ENCODE measurements at places on chromosomes 3 and 15.

DNA sequence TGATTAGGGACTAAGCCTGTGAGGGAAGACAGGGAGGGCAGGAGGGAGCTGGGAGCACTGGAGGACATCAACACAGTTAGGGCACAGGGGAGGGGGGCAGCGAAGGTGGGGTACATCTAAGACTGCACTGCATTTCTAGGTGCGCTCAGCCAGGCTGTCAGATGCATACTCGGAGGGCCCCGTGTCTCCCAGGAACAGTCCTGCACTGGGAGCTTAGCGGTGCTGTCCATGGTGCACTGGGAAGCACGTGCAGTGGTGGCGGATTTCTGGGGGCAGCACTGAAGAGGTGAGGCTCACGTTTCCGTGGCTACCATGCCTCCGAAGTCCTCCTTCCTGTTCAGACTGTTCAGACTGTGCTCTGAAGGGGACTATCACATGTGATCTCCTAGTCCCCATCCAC, 54.4 kb downstream of the ROPN1B start:
- no peak for DNase-seq

DNA sequence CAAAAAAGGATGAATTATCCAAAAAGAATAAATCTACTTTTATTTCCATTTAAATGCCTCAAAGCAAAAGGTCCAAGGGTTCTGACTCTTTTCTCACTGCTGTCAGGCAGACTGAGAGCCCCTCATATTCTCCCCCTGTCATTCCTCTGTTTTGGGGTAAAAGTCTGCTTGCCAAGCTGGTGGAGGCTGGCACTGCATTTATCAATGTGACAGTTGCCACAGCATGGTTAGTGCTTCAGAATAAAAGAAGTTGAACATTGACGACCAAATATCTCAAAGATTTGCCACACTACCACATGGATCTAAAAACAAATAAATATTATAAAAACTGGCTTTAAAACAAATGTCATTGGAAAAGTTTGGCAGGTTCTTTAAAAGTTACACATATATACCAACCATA, 89.2 kb upstream of the SNRK start:
- DNase-seq, result no peak

- DNase-seq, result no peak
Measured at GRCh38 chr15:68368731-68369435, 63.1 kb downstream of the ITGA11 start.

GRCh38 chr3:192917028-192917403, 640 bp downstream of the MB21D2 start:
- DNase-seq, result peak; percentile 77

- no peak for DNase-seq
Measured at GRCh38 chr3:14980689-14981088, 33.3 kb downstream of the NR2C2 start.

GRCh38 chr15:100849021-100849854, 30.4 kb upstream of the ALDH1A3 start:
- DNase-seq, result peak; percentile 75

- no peak for DNase-seq
Measured at GRCh38 chr3:58679446-58679845, 12.9 kb upstream of the FAM3D start.

DNA sequence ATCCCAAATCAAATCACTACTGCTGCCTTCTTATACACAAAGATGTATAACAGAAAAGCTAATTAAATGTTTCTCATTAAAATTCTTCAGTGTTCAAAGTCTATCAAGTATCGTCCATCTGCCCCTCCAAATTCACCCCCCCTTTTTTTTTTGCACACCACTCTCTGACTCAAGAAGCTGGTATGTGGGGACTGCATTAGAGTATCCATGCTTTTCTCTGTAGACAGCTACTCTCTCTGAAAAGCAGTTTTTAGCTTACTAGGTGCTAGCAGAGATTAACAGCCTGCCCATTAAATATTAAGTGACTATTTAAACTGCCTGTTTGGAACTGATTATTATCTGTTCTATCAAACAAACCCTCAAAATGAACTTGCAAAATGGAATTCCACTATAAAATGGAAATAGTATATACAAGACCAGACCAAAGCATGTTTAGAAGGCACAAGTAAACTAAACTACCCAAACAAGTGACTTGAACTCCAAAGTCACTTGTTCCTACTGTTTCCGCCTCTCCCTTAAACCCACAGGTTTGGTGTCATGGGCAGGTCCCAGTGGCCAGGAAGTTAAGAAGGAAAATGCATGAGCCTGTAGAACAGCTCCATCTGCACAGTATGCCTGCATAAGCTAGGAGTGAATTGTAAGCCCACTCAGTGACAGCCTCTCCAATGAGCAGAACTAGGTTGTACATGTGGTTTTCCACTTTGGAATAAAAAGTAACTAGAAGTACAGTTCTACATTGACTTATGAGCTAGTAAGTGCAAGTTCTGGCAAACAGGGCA, 32.5 kb downstream of the GBE1 start:
- DNase-seq, result no peak

GRCh38 chr3:76470285-76470684, 569.6 kb upstream of the ROBO2 start:
- DNase-seq, result no peak

GRCh38 chr3:171347301-171348039, 112.7 kb downstream of the TNIK start:
- peak; percentile 78 for DNase-seq

DNA sequence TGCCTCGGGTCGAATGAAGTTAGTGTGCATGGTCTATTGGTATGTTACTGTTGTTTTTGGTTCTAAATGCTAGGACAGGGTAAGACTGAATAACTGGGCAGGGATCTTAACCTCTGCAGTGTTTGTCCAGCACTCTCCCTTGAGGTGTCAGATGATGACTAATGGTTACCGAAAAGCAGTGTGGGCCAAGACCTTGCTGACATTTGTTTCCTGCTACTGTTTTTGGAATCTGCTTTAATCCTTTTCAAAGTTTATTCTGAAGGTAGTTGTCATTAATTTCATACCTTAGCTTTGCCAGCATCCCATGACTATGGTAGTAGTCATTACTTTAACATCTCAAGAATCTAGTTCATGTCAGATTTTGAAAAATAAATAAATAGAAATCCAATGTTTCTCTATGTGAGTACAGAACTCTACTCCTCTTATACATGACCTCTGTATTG, 117.0 kb downstream of the P3H2 start:
- peak; percentile 93 for DNase-seq

- no peak for DNase-seq
Measured at GRCh38 chr15:90650117-90650955, 66.8 kb upstream of the BLM start.

DNA sequence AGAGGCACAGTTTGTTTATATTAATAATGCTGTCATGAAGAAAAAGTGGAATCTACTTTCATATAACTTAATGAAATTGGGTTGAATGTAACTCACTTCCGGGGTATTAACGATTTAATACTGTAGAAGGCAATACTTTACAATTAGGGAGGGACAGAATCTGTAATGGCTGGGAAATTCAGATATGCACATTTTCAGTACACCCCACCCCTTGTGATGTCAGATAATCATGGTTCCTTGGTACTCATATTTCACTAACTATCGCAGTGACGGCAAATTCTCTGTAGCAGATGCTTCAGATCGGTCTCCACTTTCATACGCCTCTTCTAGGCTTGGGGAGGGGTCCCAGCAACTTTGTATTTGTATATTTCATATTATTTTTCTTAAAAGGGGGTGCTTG, 207.3 kb downstream of the GABRB3 start:
- DNase-seq, result no peak

GRCh38 chr3:193884027-193884426, 251.9 kb upstream of the HES1 start:
- peak; percentile 35 for DNase-seq

DNA sequence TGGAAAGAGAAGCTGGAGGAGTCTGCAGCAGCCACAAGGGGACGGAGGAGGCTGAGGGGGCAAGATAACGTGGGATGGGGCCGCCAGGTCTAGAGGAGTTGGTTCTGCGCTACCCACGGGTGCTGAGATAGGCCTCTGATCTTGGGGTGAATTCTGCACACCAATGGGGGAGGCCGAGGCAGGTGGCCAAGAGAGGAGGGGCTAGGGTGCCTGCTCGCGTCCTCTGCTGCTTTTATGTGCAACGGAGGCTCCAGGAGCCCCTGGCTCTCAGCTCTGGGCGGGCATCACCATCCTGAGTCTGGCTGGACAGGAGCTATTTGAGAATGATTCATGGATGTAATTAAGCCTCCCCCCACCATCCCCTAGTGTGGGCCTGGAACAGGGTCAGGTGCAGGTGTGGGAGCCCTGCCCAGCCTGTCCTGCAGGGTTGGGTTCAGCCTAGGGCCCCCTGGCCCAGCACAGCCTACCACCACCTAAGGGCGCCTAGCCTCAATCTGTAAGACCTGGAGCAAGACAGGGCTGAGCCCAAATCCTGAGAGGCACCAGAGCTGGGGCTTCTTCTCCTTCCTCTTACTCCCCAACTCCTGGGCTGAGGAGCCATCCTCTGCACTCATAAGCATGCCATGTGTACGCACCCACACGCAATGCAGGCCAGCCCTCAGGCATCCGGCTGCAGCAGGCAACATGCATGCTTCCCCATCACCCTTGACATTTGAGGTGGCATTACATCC, 32.3 kb upstream of the SEMA3F start:
- no peak for DNase-seq

Measured in PC-9 (cell line).